ENCODE measurements at places on chromosomes 3 and 15.

- peak; percentile 17 for DNase-seq
Observed at GRCh38 chr3:153130312-153130977, 31.6 kb upstream of the RAP2B start.

DNA sequence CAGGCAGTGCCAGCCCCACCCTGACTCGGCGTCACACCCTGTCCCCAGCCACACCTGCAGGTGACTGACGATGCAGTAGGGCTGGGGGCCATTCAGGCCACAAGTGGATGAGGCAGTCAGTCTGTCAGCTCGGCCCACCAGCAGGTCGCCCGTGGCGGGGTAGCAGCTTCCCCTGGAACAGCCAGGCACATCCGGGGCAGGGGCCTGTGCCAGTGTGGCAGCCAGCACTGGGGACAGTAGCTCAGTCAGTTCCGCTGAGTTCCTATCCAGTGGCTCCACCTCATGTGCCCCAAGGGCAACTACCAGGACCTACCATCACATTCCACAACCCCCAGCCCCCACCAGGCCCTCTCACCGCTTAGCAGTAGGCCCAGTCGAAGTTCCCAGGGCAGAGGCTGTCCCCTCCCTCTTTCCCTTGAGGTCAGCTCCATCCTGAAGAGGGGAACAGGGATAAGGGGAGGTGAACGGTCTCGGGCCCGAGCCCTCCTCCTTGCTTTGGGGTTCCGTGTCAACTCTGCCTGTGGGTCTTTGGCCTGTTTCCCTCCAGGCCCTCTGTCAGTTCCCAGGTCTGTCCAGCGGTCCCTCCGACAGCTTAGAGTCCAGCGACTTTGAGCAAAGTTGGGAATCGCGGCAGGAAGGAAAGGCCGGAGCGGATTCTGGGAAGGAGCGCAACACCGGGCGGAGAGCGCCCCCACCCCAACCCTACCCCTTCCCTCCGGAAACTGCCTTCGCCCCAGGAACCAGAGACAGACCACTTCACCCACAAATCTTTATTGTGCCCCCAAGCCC, at the start of gene LAMB2:
TSS of gene LAMB2 (minus strand) at position 614 of the 789 bp plus-strand sequence. CDS start at position 431, 183 bp downstream.
- no peak for DNase-seq

GRCh38 chr3:193859195-193859594, 266.2 kb downstream of the OPA1 start:
- DNase-seq = no peak

DNA sequence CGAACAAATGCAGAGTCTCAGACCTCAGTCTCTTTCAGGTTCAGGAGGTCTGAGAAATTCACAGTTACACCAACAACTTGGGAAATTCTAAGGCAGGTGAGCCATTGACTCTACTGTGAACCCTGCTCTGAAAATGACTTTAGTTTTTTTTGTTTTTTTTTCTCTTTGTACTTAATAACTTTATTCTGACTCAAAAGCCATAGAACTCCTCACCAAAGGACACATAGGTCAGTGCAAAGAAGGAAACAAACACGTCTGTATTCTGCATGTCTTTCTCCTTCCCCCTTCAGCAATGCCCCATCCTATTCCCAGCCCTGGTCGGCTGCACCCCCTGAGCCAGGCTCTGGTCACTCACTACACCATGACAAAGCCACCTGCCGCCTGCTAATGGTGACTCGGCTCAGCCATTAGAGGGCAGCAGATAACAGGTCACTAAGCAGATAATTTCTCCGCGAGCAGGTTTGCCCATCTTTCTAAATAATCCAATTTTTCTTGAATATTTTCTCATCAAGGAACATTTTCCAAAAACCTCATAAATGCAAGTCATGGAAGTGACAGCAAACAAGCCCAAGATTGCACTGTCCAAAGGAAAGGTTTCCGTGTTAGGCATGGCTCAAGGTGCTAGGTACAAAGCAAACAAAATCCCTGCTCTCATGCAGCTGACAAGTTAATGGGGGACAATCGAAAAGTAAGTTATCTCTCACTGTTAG, 37.7 kb downstream of the TM4SF4 start:
- peak; percentile 26 for DNase-seq

DNA sequence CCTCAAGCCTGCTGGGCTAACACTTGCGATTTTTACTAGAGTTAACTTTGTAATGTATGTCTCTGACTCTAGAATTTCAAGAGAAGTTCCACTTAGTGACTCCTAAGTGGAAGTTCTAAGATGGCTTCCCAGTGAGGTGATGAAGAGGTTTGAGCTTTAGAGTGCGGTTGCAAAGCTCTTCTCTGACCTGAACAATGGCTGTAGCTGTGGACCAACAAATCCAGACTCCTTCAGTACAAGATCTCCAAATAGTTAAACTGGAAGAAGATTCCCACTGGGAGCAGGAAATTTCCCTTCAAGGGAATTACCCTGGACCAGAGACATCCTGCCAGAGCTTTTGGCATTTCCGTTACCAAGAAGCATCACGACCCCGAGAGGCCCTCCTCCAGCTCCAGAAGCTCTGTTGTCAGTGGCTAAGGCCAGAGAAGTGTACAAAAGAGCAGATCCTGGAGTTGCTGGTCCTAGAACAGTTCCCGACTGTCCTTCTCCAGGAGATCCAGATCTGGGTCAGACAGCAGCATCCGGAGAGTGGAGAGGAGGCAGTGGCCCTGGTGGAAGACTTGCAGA, 22.3 kb downstream of the WDR73 start:
- DNase-seq = no peak

DNA sequence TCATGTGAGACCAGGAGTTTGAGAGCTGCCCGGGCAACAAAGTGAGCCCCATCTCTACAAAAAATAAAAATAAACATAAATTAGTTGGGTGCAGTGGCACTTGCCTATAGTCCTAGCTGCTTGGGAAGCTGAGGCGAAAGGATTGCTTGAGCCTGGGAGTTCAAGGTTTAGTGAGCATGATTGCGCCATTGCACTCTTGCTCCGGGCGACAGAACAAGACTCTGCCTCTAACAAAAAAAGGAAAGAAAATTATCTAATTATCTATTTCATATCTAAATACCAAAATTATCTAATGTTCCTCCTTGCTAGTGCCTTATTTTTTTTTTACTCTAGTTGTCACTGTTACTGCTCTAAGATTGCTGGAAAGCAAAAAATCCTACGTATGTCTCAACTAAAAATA, 16.7 kb upstream of the PAK6 start:
- DNase-seq = no peak

GRCh38 chr15:57866149-57866736, 159.7 kb downstream of the POLR2M start:
- peak; percentile 21 for DNase-seq

DNA sequence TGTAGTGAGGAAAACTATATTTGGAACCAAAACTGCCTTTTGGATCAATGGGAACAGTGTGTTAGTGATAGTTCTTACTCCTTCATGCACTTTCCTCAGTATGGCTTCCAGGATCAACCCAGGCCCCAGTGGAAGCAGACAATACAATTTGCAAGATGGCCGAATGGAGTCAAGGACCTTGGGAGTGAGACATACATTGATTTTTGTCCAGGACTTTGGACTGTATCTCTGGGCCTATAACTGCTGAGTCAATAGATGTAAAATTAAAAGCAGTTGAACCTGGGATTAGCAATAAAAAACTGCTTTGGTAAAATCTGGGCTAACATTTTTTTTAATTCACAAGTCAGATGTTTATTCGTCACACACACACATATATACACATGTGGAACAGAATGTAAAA, 1.8 kb downstream of the ARRDC4 start:
- DNase-seq = no peak

- peak; percentile 76 for DNase-seq
Observed at GRCh38 chr3:18423401-18424212, 1.5 kb downstream of the SATB1 start.

GRCh38 chr3:159664006-159664405, 324.6 kb upstream of the IL12A start:
- DNase-seq = no peak

DNA sequence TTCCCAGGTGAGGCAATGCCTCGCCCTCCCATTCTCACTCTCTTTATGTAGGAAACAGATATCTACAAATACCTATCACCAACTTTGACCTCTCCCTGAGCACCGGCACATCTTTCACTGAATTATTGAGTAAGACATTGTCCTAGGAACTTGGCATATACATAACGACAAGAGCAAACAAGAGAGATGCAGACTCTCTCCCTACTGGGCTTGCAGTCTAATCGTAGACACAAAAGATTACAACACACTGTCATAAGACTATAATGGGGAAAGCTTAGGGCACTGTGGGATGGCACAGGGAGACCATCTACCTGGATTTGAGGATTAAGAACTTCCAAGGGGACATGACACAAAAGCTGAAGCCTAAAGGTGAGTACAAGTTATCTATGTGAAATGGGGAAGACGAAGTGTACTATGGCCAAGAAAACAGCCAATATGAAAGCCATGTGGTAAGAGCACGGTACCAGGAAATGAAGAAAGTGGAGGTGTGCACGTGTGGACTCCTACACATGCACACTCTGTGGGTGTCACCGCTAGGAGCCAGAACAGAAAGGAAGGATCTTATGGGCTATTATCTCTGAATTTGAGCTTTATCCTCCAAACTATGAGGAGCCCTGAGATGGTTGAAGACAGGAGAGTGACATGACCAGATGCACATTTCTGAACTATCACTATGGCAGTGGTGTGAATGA, 218.8 kb upstream of the STRIT1 start:
- no peak for DNase-seq

GRCh38 chr3:8899876-8900460, 63.3 kb downstream of the RAD18 start:
- DNase-seq = no peak

- no peak for DNase-seq
Observed at GRCh38 chr15:49789436-49789835, 168.6 kb downstream of the DTWD1 start.

GRCh38 chr3:60399861-60400845, 851.1 kb downstream of the FHIT start:
- DNase-seq = no peak

GRCh38 chr3:195270079-195270816, 711 bp downstream of the XXYLT1 start:
- DNase-seq = peak; percentile 28

- DNase-seq = no peak
Observed at GRCh38 chr3:50314342-50314741, 8.2 kb downstream of the HYAL2 start.

DNA sequence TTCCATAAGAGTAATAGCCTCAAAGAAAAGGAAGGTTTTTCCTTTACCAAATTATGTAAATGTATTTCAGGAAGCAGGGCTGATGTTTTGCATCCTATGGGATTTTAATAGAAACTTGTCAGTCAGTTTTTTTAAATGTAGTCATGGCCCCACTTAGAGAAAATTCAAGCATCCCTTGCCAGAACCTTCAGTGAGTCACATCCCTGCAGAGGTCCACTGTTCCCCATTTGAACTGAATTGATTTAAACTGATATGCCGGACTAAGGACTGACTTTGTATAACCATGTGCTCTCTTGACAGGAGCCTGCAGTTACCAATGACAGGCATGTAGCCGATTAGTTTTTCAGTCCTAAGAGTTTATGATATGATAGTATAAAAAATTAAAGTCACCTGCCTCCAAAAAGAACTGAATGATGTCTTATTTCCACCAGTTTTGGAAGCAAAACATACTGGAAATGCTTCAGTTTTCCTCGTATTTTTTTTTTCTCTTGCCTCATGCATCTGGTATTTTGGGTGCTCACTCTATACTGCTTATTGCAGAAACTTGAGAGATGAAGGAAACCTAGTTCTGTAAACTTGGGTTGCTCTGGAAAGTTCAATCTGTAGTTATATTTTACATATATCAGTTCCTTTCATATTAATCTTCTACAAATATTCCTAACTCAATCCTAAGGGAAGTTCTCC, 30.7 kb downstream of the LRTM1 start:
- DNase-seq = no peak

DNA sequence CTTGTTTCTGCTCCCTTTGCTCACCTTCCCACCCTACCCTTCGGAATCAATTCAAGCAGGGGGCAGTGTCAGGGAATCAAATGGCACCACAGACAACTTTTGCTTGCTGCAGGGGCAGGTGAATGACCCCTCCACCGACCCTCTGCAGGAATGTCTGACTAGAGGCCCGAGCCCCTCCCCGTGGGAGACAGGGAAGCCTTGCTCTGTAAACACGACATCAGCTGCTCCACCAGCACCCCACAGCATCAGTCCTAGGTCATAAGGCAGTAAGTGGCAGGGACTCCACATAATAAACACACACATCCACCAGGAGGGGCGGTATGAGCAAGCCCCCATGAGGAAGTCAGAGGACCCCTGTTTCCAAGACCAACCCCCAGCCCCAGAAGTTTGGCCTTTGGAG, 2.0 kb upstream of the SLC26A6 start:
- no peak for DNase-seq

- DNase-seq = peak; percentile 33
Observed at GRCh38 chr15:41827290-41827879, 507 bp upstream of the JMJD7 start.

GRCh38 chr3:187870360-187871203, 125.3 kb upstream of the BCL6 start:
- DNase-seq = peak; percentile 37

DNA sequence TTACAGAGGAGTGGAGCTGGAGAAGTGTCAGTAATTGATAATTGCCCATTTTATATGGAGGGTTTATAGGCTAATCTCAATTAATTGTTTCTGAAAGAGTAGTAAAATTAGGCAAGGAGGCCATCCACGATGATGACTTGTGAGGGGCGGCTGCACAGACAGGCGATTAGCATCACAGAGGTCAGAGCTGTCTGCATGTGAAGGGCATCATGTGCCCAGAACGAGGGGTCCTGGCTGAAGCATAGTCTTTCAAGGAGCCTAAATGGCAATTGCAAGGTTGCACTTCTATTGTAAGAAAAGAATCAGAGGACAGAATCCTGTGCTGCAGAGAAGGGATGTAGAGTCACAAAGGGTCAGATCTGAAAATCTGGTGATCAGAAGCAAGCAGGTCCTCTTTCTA, 196.6 kb downstream of the EBLN2 start:
- DNase-seq = no peak

DNA sequence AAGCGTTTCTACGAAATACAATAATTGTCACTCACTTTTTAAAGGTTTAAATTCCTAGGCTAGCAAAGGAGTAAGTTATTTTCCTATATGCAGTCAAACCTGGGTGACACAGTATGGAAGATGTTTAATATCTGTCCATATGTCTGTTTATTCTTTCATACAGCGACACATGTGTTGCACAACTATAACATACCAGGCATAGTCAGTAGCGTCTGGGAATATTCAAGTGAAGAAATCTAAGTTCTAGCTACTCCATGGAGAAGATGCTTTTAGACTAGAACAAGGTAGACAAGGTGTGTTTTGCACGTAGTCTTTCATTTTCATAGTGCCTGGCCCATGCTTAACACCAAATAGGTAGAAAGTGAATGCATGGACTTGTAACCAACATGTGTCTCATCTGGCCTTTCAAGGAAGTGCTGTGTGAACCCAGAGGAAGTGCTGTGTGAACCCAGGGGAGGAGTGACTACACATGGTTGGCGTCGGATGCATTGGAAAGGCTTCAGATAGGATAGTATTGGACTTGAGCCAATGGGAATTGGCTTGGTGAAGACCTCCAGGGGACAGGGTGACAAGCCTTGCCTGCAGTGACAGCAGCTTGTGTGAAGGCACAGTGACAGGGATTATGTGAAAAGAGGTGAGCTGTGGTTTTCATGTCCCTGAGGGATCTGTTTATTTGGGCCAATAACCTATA, 267.0 kb downstream of the PTPRG start:
- DNase-seq = no peak
